ENCODE measurements at places on chromosomes 2 and 18.
A peak's percentile ranks its signal among the peaks of the same experiment; 100 is the strongest.

GRCh38 chr18:41955688-41956087 lies 654 bp downstream of the PIK3C3 start:
- DNase-seq, result no peak

GRCh38 chr2:127015106-127015910 lies 91.6 kb downstream of the BIN1 start:
- DNase-seq, result no peak

- DNase-seq, result no peak
These were observed 60.4 kb upstream of the NABP1 start for GRCh38 chr2:191617575-191617974.

DNA sequence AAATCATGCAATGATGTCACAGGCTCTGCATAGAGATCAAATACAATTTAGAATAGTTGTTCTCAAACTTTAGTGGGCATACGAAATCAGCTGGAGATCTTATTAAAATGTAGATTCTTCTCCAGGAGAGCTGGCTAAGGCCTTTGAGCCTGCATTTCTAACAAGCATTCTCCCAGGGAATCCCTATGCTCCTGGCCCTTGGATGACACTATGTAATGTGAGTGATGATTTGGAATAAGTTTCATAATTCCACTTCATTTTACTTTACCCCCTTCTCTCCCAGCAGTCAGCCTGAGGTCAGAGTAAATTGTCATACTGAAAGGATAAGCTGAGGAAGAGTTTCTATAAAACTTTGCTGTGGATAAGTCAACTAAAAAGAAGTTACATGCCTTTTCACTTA lies 189.1 kb downstream of the UBE2E3 start:
- DNase-seq, result no peak

- DNase-seq, result no peak
These were observed 73.3 kb downstream of the LONRF2 start for GRCh38 chr2:100248971-100249370.

GRCh38 chr2:133253793-133254192 lies 314.5 kb downstream of the NCKAP5 start:
- no peak for DNase-seq

DNA sequence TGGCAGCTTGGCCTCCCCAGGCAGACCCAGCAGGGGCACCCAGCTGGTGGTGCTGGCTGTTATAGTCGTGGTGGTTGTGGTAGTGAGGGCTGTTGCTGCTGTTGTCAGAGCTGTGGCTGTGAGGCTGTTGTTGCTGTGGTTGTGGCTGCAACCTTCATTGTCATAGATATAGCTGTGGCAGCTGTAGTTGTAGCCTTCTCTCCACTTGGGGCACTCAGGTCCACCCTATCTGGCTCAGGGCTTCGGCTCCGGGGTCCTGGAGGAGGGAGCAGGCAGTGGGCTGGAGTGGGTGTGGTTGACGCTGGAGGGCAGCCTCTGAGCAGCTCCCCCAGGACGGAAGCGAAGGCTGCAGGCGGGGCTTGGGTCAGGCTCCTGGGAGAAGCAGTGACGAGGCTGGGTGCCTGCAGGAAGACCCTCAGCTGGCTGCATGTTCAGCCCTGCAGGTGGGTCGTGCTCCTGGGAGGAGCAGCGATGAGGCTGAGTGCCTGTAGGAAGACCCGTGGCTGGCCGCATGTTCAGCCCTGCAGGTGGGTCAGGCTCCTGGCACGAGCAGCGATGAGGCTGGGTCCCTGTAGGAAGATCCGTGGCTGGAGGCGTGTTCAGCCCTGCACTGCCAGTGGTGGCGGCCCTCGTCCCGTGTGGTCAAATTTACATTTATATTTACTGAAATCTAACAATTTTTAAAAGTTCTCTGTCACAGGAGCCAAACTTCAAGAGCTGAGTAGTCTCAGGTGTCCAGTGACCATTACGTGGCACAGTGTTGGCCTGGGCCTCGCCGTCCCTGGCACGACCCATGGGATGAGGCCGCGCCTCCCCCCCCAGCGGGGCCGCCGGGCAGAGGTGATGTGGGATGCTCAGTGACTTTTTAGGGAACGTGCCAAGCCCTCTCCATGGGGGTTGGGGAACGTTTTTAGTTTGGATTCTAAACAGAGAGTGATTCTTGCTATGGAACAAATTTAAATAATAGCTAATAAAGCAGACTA lies 79.2 kb upstream of the PXDN start:
- no peak for DNase-seq

DNA sequence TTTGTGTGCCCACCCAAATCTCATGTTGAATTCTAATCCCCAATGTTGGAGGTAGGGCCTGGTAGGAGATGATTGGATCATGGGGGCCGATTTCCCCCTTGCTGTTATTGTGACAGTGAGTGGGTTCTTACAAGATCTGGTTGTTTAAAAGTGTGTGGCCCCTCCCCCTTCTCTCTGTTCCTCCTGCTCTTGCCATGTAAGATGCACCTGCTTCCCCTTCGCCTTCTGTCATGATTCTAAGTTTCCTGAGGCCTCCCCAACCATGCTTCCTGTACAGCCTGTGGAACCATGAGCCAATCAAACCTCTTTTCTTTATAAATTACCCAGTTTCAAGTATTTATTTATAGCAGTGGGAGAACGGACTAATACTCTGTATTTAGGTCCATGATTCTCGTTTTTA lies 588.1 kb downstream of the DCDC2C start:
- DNase-seq, result no peak

GRCh38 chr2:214103276-214104001 lies 307.4 kb upstream of the VWC2L start:
- peak; percentile 38 for DNase-seq

DNA sequence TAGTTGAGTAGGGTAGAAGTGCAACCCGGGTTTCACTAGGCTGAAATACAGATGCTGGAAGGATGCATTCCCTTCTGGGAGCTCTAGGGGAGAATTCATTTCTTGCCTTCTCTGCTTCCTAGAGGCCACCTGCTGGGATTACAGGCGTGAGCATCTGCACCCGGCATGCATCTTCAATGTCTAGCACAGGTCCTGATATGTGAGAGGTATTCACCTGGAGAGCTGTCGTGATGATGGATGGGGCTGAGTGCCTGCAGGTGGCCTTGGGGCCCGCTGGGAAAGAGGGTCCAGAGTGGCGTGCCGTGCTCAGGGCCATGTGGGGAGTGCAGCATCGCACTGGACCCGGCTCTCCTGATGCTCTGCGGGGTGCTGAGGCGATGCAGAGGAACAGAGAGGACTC lies 6.6 kb upstream of the NTSR2 start:
- no peak for DNase-seq

- DNase-seq, result no peak
These were observed 4.1 kb downstream of the SFTPB start for GRCh38 chr2:85663594-85664565.

DNA sequence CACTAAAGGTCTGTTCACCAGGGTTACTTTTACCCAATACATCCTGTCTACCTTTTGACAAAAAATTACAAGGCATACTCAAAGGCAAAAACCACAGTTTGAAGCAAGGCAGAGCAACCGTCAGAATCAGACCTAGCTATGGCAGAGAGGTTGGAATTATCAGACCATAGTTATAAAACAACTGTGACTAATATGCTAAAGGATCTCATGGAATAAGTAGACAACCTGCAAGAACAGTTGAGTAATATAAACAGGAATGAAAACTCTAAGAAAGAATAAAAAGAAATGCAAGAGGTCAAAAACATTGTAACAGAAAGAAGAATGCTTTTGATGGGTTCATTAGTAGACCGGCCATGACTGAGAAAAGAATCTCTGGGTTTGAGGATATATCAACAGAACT lies 318.8 kb upstream of the KCNH7 start:
- no peak for DNase-seq

GRCh38 chr2:97011977-97012569 lies 25.7 kb upstream of the FAM178B start:
- peak; percentile 16 for DNase-seq

All from right renal pelvis (tissue), 4 donors.